ENCODE measurements at places on chromosomes 4 and X. TPM values are rescaled to one million over a fixed set of nuclear protein-coding genes. Genes with fewer than 3 reads are reported as not detected.

The TLL1 gene
- not detected for total RNA-seq

The GASK1B gene
- total RNA-seq = not detected

DNA sequence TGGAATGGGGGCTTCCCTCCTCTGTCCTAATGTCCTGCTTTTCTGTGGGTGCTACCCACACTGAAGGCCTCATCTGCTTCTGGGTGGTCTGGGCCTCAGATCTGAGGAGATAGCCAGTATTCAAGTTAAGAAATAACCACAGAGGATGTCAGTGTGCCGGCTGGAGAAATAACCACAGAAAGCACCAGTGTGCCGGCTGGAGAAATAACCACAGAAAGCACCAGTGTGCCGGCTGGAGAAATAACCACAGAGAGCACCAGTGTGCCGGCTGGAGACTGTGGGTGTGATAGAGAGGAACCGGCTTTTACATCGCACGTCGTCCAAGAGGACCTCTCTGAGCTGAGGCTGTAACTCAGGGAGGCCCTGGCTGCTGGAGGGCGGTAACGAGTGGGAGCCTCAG, 65.7 kb upstream of the PSAPL1 start:
- DNase-seq = no peak

- DNase-seq = no peak
Measured at GRCh38 chr4:140061194-140061593, 92.8 kb downstream of the MAML3 start.

DNA sequence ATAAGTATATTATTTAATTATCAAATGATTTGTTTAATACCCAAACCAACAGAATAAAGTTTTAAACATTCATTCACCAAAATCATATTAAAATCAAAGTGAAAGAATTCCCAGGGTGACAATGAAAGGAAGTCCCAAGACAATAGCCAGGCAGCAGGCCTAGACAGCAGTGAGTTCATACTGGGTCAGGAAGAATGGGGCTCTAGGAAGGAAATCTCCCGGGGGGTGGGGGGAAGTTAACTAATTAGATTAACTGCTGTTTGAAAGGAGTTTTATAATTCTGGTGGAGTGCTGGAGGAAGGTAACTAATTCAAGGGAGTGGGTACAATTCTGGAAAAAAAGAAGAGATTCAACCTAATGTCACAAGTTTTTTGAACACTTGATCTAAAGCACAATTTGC, 104.1 kb downstream of the ZAR1 start:
- DNase-seq = no peak

DNA sequence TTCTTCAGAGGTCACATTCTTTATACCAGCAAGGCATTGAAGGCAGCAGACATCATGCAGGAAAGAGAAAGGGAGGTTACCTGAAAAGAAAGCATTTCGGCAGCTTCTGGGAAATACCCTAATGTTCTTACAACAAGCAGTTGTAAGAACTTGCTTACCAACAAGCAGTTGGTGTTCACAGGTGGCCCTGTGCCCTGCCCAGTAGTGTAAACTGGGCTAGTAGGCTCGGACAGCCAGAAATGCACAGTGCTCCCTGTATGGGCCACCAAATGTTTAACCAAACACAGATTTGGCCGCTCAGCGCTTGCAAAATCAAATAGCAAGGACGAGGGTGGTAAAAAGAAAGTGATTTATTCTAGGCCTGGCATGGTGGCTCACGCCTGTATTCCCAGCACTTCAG, 20.4 kb upstream of the RHOXF1 start:
- DNase-seq = no peak

DNA sequence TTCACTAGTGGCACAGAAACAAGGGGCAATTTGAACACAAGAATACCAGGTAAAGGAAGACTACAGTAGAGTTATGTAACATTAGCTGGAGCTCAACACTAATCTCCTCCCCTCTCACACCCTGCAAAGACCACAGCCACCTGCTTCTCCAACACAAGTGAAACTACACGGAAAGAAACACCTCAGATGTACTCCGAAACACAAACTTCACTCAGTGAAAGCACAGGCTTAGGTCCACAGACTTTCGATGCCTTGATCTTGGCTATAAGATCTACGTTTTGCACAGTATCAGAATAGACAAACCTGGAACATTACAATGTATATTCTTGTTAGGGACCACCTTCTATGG, 7.6 kb downstream of the ACSL1 start:
- DNase-seq = no peak

GRCh38 chr4:52748432-52748831, 2.8 kb downstream of the ERVMER34-1 start:
- DNase-seq = no peak

DNA sequence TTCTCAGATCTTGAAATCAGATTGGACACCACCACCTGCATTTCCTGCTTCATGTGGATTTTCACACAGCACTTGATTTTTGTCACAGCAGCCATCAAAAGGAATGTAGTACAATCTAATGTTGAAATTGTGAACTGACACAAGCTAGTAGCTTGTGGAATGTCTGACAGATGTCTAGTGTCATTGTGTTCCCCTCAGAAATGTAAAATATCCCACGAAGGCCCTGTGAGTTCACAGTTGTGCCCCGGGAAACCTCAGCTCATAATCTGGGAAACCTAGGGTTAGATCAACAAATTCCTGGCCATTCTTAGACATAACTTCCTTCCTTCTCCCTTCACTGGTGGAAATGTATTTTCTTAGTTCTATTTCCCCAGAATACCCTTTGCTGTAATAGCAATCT, 205.7 kb downstream of the AR start:
- DNase-seq = no peak

DNA sequence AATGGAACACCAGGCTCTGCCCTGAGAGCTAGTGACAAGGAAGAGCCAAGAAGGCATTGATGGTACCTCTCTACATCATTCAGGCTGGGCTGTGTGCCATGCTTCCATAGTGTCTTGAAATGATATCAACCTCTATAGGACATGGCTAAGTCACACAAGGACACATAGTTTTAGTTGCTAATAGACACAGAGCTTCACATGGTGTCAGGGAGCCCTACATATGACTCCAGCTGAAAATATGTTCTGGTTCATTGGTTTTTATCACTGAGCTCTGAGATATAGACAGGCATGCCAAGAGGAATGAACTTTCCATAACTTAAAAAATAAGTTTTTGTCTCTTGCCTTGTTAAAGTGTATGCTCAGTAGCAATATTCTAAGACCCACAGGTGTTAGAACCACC, 72.1 kb upstream of the PRKG2 start:
- DNase-seq = no peak

DNA sequence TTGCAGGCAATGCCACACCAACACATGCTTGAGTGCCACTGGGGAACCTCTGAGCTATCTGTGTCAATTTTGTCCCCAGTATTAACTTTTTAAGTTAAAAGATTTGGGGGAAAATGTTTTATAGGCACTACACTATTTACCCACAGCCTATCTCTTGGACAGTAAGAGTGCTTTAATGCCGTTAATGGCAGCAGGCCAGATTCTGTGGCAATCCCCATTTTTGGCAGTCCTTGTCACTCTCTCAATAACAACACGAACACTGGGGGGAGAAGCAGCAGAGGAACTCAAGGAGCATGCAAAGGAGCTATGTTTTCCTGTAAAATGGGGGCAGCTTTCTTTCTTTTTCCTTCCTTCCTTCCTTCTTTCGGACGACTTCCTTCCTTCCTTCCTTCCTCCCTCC, 168.6 kb downstream of the NSUN7 start:
- no peak for DNase-seq

Measured in activated CD4-positive, alpha-beta T cell treated with anti-CD3 and anti-CD28 coated beads, Interleukin-2, amount 10 ng/mL, durations not matched to agents 24 days and 14 days (primary cell).